ENCODE measurements at places on chromosomes 5 and 9.

DNA sequence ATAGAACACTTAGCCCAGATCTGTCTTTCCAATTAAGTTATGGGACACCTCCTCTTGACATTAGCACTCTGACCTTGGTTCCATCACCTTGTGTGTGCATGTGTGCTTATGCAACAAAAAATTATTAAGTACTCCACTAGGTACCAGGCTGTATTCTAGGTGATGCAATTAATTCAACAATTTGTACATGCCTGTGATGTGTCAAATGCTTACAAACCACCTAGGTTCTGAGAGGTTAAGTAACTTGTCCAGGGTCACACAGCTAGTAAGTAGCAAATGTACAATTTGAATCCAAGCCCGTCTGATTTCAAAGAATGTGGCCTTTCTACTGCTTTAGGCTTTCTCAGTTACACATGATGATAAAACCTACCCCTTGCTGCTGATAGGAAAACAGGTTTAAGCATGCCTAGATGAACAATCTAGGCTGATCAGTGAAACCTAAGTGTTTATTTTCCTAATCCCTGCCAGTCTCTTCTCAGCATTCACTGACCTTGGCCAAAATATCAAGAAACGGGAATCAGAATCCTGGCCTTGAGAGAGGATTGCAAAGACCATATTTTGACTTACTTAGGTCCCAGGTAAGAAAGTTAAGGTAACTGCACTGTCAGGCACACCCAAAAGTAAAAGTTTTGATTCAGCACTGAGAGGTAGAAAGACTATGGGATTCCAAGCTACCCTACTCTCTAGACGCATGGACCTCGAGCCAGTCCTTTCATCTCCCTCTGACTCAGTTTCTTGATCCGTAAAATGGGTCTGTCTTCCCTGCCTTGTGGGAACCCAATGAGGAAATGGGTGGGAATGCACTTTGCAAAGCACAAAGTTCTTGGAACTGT lies 1.0 kb downstream of the TBC1D2 start:
- no peak for DNase-seq

DNA sequence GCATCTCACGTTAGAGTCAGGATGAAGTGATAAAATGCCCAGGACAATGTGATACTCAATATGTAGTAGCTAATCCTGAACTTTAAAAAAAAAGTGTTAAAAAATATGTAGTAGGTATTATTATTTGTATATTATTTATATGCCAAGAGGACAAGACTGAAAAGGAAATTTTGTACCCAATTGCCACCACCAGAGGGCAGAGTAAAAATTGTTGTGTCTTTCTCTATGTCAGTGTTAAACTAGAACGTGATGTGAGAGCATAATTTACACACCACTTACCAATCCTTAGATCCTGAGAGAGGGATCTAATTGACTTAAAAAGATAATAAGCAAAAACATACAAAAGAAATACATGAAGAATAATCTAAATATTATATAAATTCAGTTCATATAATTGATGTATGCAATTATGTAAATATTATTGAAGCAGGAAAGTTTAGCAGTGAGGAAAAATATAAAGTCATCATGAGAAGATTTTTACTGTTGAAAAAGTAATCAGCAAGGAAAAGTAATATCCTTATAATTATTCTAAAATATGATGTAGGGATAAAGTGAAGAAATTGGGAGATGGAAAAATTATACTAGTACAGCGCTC lies 288.9 kb downstream of the RAB3C start:
- no peak for DNase-seq

GRCh38 chr5:127849891-127850290 lies 146.7 kb downstream of the CCDC192 start:
- no peak for DNase-seq

GRCh38 chr5:135930949-135931295 lies 23.9 kb downstream of the LECT2 start:
- DNase-seq, result no peak

- DNase-seq, result peak; percentile 93
Observed at GRCh38 chr9:73132034-73132776, 19.5 kb upstream of the ANXA1 start.

DNA sequence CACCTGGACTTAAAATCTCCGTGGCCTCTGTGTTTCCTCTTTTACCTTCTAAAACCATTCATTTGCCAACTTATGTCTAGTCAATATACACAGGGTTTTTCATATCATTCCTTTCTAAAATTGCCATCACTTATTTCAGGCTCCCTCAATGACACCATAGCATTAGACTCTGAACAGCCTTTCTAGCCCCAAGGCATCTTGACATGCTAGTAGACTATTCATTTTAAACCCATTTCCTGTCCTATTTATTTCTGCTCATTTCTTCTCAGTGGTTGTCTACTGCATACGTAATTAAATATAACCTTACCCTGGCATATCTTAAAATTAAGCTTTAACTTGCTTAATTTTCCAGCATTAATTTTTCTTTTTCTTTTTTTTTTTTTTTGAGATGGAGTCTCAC lies 83.2 kb downstream of the PHAX start:
- DNase-seq, result peak; percentile 98

- DNase-seq, result no peak
Observed at GRCh38 chr9:135220601-135221575, 133.4 kb downstream of the OLFM1 start.
